A549 treated with Hydrocortisone at 1 μM for 4 hours (cell line): ENCODE measurements at places on chromosomes 12 and 14. TPM values are rescaled to one million over a fixed set of nuclear protein-coding genes. Genes with fewer than 3 reads are reported as not detected.

Gene PPP4R3A
- 70.6 to 96.5 TPM (median 71.5 TPM) in 5 replicates for total RNA-seq

Gene TGFB3
- total RNA-seq: 0.61 to 0.91 TPM (median 0.71 TPM) in 5 replicates

Gene SYNJ2BP
- 8.2 to 11.6 TPM (median 10.2 TPM) in 5 replicates for total RNA-seq

Gene GUCY2C
- total RNA-seq: 0.02 to 0.05 TPM (median 0.03 TPM) in 3 of 5 replicates, not detected in the others

Gene GPR132
- 0.49 to 0.64 TPM (median 0.51 TPM) in 5 replicates for total RNA-seq

Gene NOS1
- total RNA-seq: 0.46 to 0.63 TPM (median 0.51 TPM) in 5 replicates

Gene KLRC2
- total RNA-seq: 1.4 to 2.2 TPM (median 1.7 TPM) in 5 replicates

Gene CACNA1C
- 0.05 to 0.20 TPM (median 0.06 TPM) in 4 of 5 replicates, not detected in the other for total RNA-seq

Gene NGB
- total RNA-seq: not detected in 5 replicates

Gene FGF6
- not detected in 5 replicates for total RNA-seq
